ENCODE measurements at places on chromosomes 5 and 9. TPM values are rescaled to one million over a fixed set of nuclear protein-coding genes. Genes with fewer than 3 reads are reported as not detected.

- DNase-seq: no peak
Measured at GRCh38 chr5:142670804-142671203, 15.1 kb downstream of the FGF1 start.

DNA sequence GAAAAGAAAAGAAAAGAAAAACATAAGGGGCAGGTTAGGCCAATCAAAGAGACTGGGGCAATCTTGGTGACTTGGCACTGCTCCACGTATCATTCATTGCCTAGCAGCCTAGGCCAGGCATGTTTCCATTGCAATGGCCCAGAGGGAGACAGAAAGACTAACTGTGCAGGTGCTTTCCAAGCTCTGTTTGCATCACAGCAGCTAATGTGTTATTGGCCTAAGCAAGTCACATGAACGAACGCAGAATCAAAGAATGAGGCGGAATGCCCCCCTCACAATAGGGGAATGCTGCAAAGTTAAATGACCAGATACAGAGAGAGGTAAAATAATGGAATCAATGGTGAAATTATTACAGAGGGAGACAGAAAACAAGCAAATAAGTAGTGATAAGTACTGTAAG, 11.1 kb upstream of the VPS13A start:
- no peak for DNase-seq

Gene IL4
- total RNA-seq: not detected

GRCh38 chr5:176538989-176539384, 1.8 kb upstream of the RNF44 start:
- DNase-seq: no peak

Gene PTGER4
- total RNA-seq: 10.4 TPM

- DNase-seq: no peak
Measured at GRCh38 chr5:122471031-122471751, 159.2 kb downstream of the SNCAIP start.

Gene TMEM203
- total RNA-seq: 51.2 TPM

DNA sequence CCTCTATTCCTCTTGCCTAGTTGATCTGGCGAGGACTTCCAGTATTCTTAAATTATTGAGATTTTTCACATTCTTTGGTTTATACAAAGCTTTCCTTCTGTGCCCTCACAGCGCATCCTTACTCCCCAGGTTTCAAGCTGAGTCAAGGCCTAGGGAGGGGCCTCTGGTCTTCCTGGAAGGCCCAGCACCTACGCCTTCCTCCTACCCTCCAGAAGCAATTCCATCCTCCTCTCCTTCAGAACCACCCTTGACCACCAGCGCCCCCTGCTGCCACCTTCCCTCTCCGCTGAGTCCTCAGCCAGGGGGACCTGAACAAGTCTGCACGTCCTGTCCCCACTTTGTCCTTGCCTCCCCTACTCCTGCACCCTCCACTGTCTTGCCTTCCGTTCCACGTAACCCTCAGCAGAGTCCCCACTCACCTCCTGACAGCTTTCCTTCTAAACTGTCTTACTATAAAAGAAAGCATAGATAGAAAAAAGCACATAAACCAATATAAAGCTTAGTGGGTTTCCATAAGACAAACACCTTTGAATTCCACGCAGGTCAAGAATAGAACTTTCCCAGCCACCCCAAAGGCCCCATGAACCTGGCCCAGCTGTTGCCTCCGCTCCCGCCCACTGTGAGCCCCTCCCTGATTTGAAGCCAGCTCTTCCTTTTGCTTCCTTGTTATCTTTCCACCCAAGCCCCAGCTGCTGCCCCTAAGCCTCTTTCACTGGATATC, 63.0 kb upstream of the CTSL start:
- DNase-seq: peak; percentile 81

Gene TLX3
- not detected for total RNA-seq

Gene PCDHB9
- 8.7 TPM for total RNA-seq

- no peak for DNase-seq
Measured at GRCh38 chr5:139155333-139155732, 42.8 kb downstream of the SIL1 start.

Gene STPG3
- total RNA-seq: 14.6 TPM
